Natural killer cell (primary cell): ENCODE measurements at places on chromosomes 11 and 22. TPM values are rescaled to one million over a fixed set of nuclear protein-coding genes. Genes with fewer than 3 reads are reported as not detected.

DNA sequence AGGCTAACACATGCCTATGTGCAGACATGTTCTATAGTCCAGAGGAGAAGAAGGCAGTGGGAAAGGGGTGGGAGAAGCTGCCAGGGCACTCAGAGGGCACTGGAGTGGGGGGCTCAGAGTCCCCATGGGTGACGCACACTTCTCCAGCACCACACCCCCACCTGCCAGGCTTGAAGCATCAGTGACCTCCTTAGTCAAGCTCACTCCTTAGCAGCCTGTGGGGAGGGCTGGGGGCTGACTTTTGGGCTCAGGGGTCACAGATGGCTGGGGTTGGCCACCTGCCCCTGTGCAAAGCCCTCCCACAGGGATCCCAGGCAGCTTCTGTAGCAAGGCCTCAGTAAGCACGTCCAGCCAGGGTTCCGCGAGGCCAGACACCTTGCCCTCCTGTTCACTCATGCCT lies 18.8 kb downstream of the TRIM29 start:
- H3K36me3 ChIP-seq, result no peaks in the 10 kb centered on the region
- no peak for DNase-seq
- H3K4me1 ChIP-seq, result no peaks in the 10 kb centered on the region
- no peak overlapping the region for H3K27ac ChIP-seq
- H3K4me3 ChIP-seq, result no peak overlapping the region

DNA sequence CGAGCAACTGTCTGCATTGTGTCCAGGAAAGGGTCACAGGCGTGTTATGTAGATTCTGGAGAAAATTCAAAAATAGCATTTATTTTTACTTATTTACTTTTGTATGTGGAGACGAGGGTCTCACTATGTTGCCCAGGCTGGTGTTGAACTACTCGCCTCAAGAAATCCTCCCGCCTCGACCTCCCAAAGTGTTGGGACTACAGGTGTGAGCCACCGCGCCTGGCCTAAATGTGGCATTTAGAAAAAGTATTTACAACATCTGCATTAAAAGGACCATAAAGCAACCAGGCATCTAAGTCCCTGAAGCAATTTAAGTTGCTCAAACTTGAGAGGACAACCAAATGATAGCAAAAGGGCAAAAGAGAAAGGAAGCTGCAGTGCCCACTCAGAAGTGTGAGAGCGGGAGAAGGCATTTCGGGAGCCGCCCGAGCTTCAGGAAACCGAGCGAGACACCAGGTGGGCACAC lies 595 bp downstream of the TRIM66 start:
- peak overlapping the region; percentile 78 for H3K27ac ChIP-seq
- peaks cover 38% of the 10 kb centered on the region for H3K36me3 ChIP-seq
- H3K27me3 ChIP-seq, result no peaks in the 10 kb centered on the region
- DNase-seq, result no peak
- H3K4me3 ChIP-seq, result peak overlapping the region; percentile 58

DNA sequence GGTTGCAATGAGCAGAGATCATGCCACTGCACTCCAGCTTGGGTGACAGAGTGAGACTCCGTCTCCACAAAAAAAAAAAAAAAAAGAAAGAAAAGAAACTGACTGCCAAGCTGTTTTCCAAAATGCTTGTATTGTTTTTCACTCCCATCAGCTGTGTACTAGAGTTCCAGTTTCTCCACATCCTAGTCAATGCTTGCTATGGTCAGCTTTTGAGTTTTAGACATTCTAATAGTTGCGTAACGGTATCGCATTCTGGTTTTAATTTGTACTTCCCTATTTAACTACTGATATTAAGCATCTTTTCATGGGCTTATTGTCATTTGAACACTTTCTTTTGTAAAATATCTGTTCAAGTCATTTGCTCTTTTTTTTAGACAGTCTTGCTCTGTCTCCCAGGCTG lies 55.7 kb downstream of the TSPAN18 start:
- no peak overlapping the region for H3K27ac ChIP-seq
- H3K4me3 ChIP-seq, result no peak overlapping the region
- no peaks in the 10 kb centered on the region for H3K4me1 ChIP-seq

Gene SPTBN2
- total RNA-seq, result not detected
